ENCODE measurements at places on chromosomes 7 and 10.

DNA sequence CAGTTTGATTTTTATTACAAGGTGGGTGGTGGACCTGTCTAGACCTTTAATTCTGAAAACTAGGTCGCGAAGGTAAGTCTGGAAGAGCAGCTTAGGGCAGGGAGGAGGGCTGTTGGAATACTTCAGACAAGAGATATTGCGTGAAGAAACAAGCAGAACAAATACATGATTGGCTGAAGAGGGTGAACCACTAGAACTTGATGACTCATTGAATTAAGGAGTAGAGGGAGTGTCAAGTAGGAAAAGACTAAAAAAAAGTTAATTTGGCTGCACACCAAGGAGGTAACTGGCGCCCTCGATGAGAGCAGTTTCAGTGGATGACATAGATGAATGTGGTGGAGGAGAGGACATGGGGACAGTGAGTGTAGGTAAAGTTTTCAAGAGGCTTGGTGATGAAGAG is 41.3 kb downstream of the WNT2 start:
- DNase-seq = no peak

- peak; percentile 31 for DNase-seq
Observed at GRCh38 chr7:44309271-44310091, 15.9 kb downstream of the CAMK2B start.

GRCh38 chr10:132509506-132510173 is 27.9 kb upstream of the INPP5A start:
- DNase-seq = no peak

DNA sequence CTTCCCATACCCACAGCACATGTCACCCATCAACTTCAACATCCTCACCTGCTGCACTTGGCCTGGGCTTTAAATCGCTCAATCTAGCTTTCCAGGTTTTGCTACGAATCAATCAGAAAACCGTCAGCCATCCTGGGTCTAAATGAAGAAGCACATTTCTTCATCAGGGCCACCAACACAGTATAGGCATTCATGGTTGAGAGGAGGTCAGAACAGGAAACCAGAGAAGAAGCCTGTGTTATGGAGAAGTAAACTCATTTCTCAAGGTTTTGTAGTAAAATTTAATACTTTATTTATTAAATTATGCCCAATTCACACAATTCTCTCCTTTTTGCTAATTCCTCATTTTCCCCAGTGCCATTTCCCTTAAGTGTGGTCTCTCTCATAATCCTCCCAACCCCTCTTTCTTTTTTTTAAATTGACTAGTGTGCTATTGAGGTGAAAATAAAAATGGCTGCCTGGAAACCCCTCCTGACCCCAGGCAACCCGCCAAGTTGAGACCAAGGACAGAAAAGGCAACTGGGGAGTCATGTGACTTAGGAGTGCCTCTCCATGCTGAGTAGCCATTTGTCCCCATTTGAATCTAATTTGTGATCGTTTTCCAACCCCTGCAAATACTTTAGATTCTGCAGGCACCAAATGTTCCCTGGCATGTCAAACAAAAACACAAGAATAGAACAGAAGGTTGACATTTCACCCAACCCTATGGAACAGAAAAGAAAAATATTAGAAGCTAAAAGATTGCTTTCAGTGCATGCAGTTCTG is 181.1 kb upstream of the NAMPT start:
- DNase-seq = no peak

DNA sequence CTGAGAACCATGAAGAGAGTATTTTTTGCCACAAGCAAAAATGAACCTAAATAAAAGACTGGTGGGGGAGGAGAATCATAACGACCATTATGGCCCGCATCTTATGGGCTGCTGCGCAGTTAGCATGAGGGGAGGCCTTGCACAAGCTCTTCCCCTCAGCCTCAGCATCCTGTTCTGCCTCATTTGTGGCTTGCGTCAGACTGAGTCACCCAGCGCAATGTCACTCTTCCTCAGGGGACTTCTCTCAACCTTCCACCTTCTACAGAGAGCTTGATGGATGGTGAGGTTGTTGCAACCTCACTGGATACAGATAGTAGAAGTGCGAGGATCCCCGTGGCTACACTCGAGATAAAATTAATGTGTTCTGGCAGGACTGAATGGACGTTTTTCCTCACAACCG is 16.8 kb upstream of the GPR15LG start:
- no peak for DNase-seq

GRCh38 chr7:86926732-86927131 is 132.7 kb downstream of the ELAPOR2 start:
- no peak for DNase-seq

Data from stimulated activated CD4-positive, alpha-beta T cell treated with anti-CD3 and anti-CD28 coated beads, Interleukin-15, amount 100 ng/mL, for 1 hour (primary cell).